ENCODE measurements at places on chromosomes 3 and 15. TPM values are rescaled to one million over a fixed set of nuclear protein-coding genes. Genes with fewer than 3 reads are reported as not detected.

The CLDN1 gene
- 10.7 TPM for total RNA-seq

The ACY1 gene
- 27.4 TPM for total RNA-seq

The ABHD2 gene
- total RNA-seq: 38.7 TPM

The CCDC9B gene
- 0.19 TPM for total RNA-seq

DNA sequence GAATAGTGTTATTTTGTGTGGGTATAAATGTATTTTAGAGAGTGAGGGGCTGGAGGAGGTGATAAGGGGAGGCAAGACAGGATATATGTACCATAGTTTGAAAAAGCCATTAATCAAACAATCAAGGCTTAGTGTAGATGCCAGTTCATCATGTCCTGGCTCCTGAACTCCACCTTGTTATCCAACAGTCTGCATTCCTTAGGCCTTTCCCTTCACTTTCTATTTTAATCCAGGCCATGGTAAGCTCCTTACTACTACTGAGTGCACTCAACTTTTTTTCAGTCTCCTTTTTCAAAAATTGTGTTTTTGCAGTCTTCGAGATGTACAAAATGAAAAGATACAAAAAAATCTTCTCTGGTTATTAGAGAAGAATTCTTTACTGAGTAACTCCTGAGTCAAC lies 700.5 kb upstream of the NAALADL2 start:
- no peak overlapping the region for H3K27ac ChIP-seq
- H3K4me1 ChIP-seq: no peaks in the 10 kb centered on the region

DNA sequence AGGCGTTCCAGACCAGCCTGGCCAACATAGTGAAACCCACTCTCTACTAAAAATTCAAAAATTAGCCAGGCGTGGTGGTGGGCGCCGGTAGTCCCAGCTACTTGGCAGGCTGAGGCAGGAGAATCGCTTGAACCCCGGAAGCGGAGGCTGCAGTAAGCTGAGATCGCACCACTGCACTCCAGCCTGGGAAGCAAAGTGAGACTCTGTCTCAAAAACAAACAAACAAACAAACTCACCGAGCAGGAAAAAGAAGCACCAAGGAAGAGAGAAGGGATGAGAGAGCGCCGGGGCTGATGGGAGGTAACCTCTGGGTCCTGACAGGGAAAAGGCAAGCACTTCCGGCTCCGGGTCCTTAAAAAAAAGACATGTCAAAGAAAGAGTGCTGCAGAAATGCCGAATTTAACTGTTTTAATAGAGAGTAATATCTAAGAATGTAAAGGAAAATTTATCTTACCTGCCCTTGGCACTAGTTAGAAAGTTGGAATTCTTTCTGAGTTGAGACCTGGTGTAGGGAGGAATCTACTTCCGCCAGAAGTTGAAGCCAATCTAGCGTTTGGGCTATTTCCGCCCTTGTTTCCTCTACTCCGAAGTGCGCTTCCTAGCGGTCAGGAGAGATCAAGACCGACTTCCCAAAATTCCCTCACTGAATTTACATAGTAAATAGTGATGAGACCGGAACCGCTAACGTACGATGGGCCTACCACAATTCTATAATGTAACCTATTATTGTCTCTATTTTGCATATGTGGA lies 29.1 kb downstream of the EFCAB12 start:
- DNase-seq: peak; percentile 93
- no peaks in the 10 kb centered on the region for H3K36me3 ChIP-seq
- H3K27ac ChIP-seq: peak overlapping the region; percentile 87
- no peaks in the 10 kb centered on the region for H3K4me1 ChIP-seq
- H3K4me3 ChIP-seq: peak overlapping the region; percentile 69
- H3K27me3 ChIP-seq: no peaks in the 10 kb centered on the region

DNA sequence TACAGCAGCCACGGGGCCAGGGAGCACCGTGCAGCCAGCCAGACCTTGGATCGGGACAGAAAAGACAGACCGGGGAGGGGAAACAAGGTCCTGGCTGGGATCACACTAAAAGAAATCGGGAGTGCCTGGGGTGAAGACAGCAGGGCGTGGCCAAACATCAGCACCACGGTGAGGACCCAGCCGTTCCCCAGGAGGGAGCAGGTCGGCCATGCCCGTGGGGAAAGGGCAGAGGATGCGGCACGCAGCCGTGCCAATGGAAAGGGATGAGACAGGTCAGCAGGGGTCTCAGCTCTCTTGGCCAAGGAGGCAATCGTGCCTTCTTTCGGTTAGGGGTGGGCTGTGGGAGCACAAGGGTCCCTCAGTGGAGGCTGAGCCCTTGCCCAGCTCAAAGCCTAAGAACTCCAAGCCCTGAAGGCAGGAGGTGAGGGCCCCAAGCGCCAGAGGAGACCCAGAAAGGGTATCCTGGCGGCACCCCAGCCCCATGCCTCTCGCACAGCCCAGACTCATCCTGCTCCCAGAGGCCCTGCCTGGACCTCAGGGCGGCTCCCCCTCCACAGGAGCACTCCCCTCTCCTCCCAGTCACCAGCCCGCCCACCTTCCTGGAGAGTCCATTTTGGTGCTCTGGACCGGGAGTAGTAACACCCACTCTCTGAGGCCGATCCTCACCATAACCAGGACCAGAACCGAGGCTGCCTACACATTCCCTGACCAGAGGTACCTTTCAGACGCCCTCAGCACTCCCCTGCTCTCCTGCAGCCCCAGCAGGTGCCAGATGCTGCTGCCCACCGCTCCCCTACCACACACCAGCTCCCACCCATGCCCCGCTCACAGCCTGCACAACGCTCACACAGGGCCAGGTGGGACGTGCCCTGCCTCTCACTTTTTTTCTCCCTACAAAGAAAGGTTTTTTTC lies 23.2 kb upstream of the OCA2 start:
- peaks cover 14% of the 10 kb centered on the region for H3K36me3 ChIP-seq
- no peaks in the 10 kb centered on the region for H3K27me3 ChIP-seq
- no peak overlapping the region for H3K4me3 ChIP-seq
- no peak overlapping the region for H3K27ac ChIP-seq

- H3K4me1 ChIP-seq: peaks cover 14% of the 10 kb centered on the region
- no peak for DNase-seq
- no peak overlapping the region for H3K27ac ChIP-seq
- H3K27me3 ChIP-seq: no peaks in the 10 kb centered on the region
- no peaks in the 10 kb centered on the region for H3K36me3 ChIP-seq
These were observed 50.4 kb upstream of the FLNB start for GRCh38 chr3:57957824-57958223.

- no peak overlapping the region for H3K4me3 ChIP-seq
- no peak overlapping the region for H3K27ac ChIP-seq
- no peaks in the 10 kb centered on the region for H3K27me3 ChIP-seq
- no peaks in the 10 kb centered on the region for H3K36me3 ChIP-seq
- no peaks in the 10 kb centered on the region for H3K4me1 ChIP-seq
These were observed 17.0 kb downstream of the SYNM start for GRCh38 chr15:99121691-99122410.

- no peak for DNase-seq
- H3K4me1 ChIP-seq: peaks cover 69% of the 10 kb centered on the region
- no peak overlapping the region for H3K4me3 ChIP-seq
- H3K27ac ChIP-seq: peak overlapping the region; percentile 69
- no peaks in the 10 kb centered on the region for H3K36me3 ChIP-seq
- H3K27me3 ChIP-seq: no peaks in the 10 kb centered on the region
These were observed 3.6 kb downstream of the ZBTB38 start for GRCh38 chr3:141371882-141372281.

GRCh38 chr15:73457334-73457733 lies 14.4 kb downstream of the REC114 start:
- DNase-seq: no peak
- H3K4me3 ChIP-seq: no peak overlapping the region
- H3K27me3 ChIP-seq: no peaks in the 10 kb centered on the region
- H3K4me1 ChIP-seq: no peaks in the 10 kb centered on the region
- no peak overlapping the region for H3K27ac ChIP-seq
- no peaks in the 10 kb centered on the region for H3K36me3 ChIP-seq
